ENCODE measurements at places on chromosomes 13 and 19.

DNA sequence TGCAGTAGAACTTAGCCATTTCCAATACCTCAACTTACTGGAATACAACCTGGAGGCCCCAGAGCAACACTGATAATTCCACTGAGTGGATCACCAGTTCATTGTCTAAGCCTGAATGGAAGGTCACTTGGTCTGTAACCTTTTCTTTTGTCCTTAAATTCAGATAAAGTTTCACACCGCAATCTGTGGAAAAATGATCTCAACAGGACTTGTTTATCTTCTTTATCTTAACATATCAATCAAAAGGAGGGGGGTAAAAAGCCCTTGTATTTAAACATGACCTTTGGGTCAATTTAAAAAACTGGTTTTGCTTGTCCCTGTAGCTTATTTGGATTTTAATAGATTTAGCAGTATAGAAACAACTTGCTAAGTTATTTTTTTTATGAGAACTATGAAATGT, 21.6 kb downstream of the SAE1 start:
- no peak for DNase-seq

DNA sequence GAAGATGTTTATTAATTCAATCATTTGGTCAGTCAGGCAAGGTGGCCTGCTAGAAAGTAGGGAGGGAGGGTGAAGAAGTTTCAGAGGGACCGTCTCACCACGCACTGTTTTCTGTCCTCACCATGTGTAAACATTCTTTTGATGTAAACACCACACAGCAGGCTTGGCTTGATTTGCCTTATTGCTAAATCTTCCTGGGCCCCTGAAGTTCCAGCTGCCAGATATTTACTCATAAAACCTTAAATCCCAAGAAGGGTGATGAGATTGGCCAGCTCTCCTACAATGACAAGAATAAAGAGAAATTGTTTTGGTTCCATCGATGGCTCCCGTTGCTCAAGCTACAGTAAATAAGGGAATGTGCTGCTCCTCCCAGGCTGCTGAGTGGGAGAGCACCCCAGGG, 198.2 kb upstream of the TMTC4 start:
- no peak for DNase-seq

GRCh38 chr13:97986835-97987234, 33.4 kb downstream of the IPO5 start:
- DNase-seq = no peak

DNA sequence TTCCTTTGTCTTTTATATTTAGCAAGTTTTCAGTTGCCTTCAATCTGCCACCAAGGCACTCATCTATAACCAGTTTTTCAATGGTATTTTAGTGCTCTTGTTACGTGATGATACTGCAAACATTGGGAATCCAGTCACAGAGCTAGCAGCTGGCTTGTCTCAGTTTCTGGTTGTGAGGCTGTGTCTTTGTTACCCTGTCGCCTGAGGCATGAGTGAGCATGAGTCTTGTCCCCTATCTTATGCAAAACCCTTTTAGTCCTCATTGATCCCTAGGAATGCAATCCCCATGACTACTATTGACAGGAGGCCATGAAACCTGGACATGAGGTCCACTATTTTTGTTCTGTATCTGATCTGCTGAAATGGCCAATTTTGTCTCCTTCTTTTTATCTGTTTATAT, 391.0 kb downstream of the LMO7 start:
- DNase-seq = no peak
